ENCODE measurements at places on chromosomes 5 and 9.

DNA sequence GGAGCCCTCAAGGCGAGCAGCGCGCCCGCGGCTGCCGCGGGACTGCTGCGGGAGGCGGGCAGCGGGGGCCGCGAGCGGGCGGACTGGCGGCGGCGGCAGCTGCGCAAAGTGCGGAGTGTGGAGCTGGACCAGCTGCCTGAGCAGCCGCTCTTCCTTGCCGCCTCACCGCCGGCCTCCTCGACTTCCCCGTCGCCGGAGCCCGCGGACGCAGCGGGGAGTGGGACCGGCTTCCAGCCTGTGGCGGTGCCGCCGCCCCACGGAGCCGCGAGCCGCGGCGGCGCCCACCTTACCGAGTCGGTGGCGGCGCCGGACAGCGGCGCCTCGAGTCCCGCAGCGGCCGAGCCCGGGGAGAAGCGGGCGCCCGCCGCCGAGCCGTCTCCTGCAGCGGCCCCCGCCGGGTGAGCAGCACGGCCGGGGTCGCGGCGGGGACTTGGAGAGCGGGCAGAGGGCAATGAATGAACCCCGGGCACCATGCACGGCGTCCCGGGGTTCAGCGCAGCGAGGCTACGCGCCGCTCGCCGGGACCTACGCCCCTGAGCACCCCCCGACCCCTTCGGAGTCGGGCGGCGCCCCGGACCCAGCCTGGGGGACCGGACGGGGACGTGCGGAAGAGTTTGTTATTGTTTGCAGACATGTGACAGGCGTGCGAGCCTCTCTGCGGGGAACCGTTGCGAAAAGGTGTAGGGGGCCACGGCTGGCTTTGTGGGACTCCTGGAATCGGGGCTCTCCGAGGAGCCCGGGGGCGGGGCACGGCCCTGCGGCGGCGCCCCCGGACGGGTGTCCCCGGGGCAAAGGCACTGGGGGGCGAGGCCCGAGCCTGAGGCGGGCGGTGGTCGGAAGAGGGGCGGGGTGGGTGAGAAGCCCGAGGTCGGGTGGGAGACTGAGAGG, 553 bp downstream of the MAP3K1 start:
- no peak for DNase-seq

GRCh38 chr9:129347316-129348120, 169.5 kb upstream of the IER5L start:
- DNase-seq: no peak

- DNase-seq: no peak
These were observed 16.7 kb downstream of the PRLR start for GRCh38 chr5:35213608-35214007.

DNA sequence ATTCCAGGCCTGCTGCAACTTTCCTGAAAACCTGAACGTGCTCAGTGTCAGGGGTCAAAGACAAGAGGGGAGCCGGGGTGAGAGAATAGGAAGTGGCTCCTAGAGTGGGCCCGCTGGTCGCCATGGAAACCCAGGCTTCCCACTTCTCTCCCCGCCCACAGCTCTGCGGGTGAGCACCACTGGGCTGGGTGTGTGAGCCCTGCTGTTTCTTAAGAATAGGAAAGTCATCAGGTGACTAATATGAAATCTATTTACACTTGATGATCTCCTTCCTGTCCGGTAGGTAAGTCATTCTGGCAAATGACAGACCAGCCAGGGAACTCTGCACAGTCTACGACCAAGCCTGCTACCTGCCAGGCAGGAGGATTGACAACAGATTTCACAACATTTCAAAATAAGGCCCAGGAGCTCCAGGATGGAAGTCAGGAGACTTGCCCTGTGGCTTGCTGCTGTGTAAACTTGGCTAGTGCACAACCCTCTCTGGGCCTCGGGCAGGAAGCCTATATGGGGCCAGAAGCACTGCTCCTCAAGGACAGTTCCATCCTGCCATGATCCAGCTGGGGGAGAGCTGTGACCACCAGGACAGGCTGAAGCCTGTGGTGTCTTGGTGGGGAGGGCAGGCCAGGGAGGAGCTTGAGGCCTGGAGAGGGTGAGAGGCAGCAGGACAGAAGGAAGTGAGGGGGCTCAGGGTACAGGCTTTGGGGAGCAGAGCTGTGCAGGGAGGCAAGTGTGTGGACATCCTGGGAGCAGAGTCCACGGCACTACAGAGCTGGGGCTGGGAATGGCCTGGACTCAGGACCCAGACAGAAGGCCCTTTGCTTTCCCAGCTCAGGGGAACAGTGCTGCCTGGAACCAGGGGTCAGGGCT, 60.6 kb downstream of the SHB start:
- DNase-seq: no peak

- no peak for DNase-seq
These were observed 80.9 kb upstream of the IRX2 start for GRCh38 chr5:2832394-2832793.

GRCh38 chr5:72166070-72166979, 59.0 kb downstream of the MAP1B start:
- no peak for DNase-seq

- no peak for DNase-seq
These were observed 79.1 kb downstream of the AOPEP start for GRCh38 chr9:94805585-94805984.

DNA sequence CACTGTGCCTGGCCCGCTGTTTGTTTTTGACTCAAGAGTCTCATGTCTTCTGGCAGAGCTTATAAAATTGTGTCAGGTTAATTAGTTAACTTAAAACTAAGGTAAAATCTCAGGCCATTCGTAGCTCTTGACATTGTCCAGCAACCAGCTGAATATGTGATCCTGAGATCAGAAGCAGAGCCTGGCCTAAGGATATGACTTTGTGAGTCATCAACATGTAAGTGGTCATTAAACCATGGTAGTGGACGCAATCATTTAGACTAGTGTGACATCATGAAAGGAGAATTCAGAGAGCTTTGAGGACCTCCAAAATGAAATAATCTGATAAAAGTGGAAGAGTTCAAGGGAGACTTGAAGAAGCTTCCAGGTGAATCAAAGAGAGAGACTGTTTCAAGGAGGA, 23.3 kb downstream of the SPZ1 start:
- no peak for DNase-seq

- no peak for DNase-seq
These were observed 33.4 kb upstream of the BARHL1 start for GRCh38 chr9:132548751-132549640.

- no peak for DNase-seq
These were observed 402.4 kb upstream of the PTGER4 start for GRCh38 chr5:40277161-40277906.

DNA sequence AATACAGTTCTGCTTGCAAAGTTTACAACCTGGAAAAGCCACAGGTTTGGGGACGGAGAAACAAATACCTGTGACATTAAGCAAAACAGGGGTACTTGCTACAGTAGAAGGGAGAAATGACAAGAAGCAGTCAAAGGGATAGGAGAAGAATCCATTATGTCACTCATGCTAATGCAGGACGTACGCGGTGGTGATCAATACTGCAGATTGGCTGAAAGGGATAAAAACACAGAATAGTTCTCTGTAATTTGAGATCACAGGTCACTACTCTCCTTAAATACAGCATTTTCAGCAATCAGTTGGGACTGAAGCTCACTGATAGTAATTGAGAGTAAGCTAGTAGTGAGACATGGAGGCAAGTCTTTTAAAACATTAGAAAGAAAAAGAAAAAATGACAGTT, 130.3 kb upstream of the MTAP start:
- DNase-seq: no peak

DNA sequence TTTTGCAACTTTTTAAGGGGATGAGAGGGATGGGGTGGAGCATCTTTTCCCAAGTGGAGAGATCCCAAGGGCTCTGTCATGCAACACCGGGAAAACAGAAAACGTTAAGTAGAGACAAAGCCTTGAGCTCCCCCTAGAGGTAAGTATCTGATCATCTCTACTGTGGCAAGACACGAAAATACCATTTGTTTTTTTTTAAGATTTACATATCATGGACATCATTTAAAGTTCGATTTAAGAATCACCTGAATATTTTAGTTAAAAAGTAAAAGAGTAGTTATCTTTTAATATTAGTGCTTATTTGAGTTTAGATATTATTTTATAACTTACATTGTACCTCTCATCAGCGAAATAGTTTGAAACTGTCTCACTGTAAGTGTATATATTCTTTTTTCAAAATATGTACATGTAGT, 200.4 kb downstream of the LRRC70 start:
- DNase-seq: no peak

DNA sequence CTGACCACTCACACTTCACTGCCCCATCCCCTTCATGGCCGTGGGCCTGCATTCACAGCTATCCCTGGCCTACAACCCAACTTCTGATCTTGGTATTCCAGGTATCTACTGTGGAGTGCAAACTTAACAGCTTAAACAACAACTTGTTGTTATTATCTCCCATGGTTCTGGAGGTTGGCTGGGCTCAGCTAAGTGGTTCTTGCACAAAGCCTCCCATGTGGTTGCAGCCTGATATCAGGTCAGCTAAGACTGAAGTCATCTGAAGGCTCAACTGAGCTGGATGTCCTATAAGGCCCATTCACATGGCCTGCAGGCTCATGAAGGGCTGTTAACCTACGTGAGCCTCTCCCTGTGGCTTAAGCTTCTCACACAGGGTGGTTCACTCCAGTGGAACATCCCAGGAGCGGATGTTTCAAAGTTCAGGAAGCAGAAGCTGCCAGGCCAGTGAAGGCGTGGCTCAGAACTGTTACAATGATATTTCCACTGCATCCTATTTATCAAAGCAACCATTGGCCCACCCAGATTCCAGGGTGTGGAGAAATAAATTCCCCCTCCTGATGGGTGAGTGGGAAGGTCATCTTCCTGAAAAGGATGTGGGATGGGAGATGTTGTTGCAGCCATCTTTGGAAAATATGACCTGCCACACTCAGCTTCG, 30.0 kb upstream of the TRIO start:
- DNase-seq: no peak

DNA sequence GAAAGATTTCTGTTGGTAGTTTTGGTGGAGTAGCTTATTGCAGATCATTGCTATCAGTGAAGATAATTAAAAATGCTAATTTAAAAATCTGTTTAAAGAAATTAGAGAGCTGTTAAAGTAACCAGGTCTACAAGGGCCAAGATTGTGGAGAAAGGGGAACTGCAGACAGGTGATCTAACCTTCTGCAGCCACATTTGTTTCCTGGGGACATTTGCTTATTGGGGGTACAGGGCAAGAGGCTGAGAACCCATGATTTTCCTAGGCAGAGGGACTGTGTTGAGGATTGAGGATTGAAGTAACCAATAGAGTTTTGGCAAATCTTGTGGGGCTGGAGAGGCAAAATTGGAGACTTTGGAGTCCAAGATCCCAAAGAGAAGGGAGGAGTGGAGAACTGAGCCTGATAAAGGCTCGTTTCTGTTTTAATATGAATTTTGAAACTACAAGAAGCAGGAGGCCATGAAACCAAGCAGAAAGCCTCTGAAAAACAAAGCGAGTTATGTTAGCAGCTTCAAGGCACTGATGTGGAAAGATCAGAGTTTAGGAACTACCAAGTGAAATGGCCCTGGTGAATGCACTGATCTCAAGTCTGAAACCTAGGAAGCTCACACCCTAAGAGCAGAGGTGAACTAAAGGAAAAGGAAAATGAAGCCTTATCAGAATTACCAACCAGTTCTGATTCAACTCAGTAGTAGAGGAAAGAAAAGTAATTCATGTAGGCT, 219.8 kb upstream of the C9orf72 start:
- DNase-seq: no peak

- DNase-seq: no peak
These were observed 232.8 kb upstream of the ZNF608 start for GRCh38 chr5:124979251-124979650.

GRCh38 chr5:163190283-163190682, 247.1 kb upstream of the CCNG1 start:
- DNase-seq: no peak

DNA sequence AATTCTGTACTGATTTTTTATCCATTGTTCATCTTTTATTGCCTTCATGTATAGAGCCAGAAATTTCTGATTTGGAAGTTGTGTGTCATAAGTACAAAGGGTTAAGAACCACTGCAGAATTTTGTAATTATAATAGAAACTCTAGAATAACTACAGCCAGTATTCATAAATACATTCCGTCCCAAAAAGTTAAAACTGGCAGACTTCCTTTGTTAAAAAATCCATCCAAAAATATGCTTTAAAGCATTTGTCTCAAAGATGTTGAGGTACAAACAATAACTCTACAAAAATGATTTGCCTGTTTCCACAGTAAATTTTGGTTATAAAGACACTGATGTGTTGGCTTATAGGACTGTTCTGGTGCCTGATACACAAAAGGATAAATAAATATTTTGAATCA, 436.6 kb downstream of the DTWD2 start:
- no peak for DNase-seq

DNA sequence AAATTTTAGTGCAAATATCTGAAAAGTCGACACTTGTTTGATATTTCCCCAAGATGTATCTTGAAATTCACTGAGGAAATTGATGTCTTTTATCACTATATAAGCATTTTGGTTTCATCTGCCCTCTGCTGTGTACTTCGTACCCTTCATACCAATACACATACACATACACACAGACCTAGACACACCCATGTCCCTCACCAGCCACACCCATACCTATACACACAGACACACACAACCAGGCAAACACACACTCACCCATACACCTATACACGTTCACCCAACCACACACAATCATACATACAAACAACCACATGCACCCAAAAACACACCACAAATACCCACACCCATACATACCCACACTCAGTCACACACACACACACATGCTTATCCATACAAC, 367.8 kb downstream of the HINT1 start:
- DNase-seq: no peak

GRCh38 chr5:56176871-56177533, 56.1 kb downstream of the ANKRD55 start:
- no peak for DNase-seq

DNA sequence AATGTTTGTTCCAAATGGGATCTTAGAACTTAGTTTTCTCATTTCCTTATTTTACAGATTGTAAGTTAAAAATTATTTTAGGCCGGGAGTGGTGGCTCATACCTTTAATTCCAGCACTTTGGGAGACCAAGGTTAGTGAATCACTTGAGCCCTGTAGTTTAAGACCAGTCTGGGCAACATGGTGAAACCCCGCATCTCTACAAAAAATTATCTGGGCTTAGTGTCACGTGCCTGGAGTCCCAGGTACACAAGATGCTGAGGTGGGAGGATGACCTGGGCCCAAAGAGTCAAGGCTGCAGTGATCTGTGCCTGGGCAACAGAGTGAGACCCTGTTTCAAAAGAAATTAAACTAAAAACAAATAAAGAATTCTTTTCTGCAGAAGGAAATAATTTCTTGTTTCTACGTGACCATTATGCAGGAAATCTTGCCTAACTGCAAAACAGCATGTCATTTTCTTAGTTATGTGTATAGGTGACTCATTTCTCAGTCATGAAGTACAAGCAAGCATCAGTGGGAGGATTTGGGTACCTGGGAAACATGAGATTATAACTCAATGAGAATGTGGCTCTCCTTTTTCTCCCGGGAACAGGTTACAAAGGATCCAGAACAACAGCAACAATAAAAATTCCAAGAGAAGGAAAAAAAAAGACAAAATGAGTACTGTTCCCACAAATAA, 375.1 kb upstream of the ST8SIA4 start:
- DNase-seq: no peak

GRCh38 chr5:14405267-14405666, 176.3 kb upstream of the OTULINL start:
- no peak for DNase-seq

GRCh38 chr9:121135642-121136041, 60.9 kb downstream of the CNTRL start:
- no peak for DNase-seq

- DNase-seq: no peak
These were observed 6.8 kb downstream of the IFNB1 start for GRCh38 chr9:21070906-21071305.

- no peak for DNase-seq
These were observed 76.6 kb upstream of the FAM169A start for GRCh38 chr5:74942622-74943286.

Data from activated CD4-positive, CD25-positive, alpha-beta regulatory T cell treated with anti-CD3 and anti-CD28 coated beads, Interleukin-2, amount 50 U/mL, for 16 hours (primary cell).